ENCODE measurements at places on chromosomes 5 and 9. TPM values are rescaled to one million over a fixed set of nuclear protein-coding genes. Genes with fewer than 3 reads are reported as not detected.

Gene COL23A1
- total RNA-seq: not detected

Gene FOXD4L4
- 0.97 TPM for total RNA-seq

Gene RAB3C
- not detected for total RNA-seq

Gene PCDH12
- 9.2 TPM for total RNA-seq

Gene MAP3K1
- total RNA-seq: 11.2 TPM

Gene PCDHB12
- 0.72 TPM for total RNA-seq

Gene DOCK2
- total RNA-seq: 5.8 TPM

Gene SPATA31E1
- total RNA-seq: not detected

Gene HMGXB3
- total RNA-seq: 28.0 TPM

Gene TRIM23
- 7.8 TPM for total RNA-seq

Gene MAMDC2
- 8.7 TPM for total RNA-seq

Gene OR1Q1
- total RNA-seq: not detected

Gene LHX3
- total RNA-seq: not detected

Gene ABO
- total RNA-seq: not detected

Gene ANGPTL2
- 71.5 TPM for total RNA-seq

Gene SEMA5A
- total RNA-seq: 95.6 TPM

Gene GFRA3
- total RNA-seq: not detected

Gene LRRTM2
- total RNA-seq: not detected

Gene NMUR2
- not detected for total RNA-seq

Gene TARS1
- total RNA-seq: 140 TPM

Gene WNT8A
- total RNA-seq: not detected

Gene MYMK
- not detected for total RNA-seq

Gene SHOC1
- total RNA-seq: not detected

Gene NRARP
- total RNA-seq: 0.18 TPM

Gene MARCOL
- not detected for total RNA-seq

Gene ACTBL2
- 0.54 TPM for total RNA-seq

Gene EIF4E1B
- total RNA-seq: not detected

Gene FSTL4
- total RNA-seq: not detected

Gene TMED7
- 108 TPM for total RNA-seq

Gene OGN
- 0.49 TPM for total RNA-seq

Gene NTNG2
- total RNA-seq: 4.7 TPM

Gene SEMA4D
- not detected for total RNA-seq

Gene KLF4
- 28.2 TPM for total RNA-seq

Gene PNPLA7
- 0.81 TPM for total RNA-seq

Gene CTNND2
- total RNA-seq: not detected

Gene TSSK1B
- 0.97 TPM for total RNA-seq

Gene TRIO
- 31.2 TPM for total RNA-seq

Gene ACER2
- 10.9 TPM for total RNA-seq

Gene PAM
- 305 TPM for total RNA-seq

Gene FGF1
- 37.7 TPM for total RNA-seq

Gene PGM5
- total RNA-seq: 0.18 TPM

Gene BTNL3
- not detected for total RNA-seq

Gene CACNA1B
- not detected for total RNA-seq

Gene ADAMTS16
- not detected for total RNA-seq

Gene KCNV2
- not detected for total RNA-seq

Gene STING1
- 69.3 TPM for total RNA-seq

Gene FBP1
- total RNA-seq: not detected

Gene SLC6A19
- not detected for total RNA-seq

Gene FLT4
- under 0.01 TPM for total RNA-seq

Gene OR1N2
- total RNA-seq: not detected

Measured in cardiac atrium fibroblast (primary cell).